Vagina (tissue), 2 donors: ENCODE measurements at places on chromosomes 3 and 15. TPM values are rescaled to one million over a fixed set of nuclear protein-coding genes. Genes with fewer than 3 reads are reported as not detected.

Gene NCEH1
- 7.4 TPM for total RNA-seq

Gene DUOXA2
- total RNA-seq, result 1.5 TPM

Gene GPR149
- not detected for total RNA-seq

Gene CLSTN2
- total RNA-seq, result 16.0 TPM

Gene BUB1B
- 5.6 TPM for total RNA-seq

Gene OIP5
- total RNA-seq, result not detected

Gene ADAMTS17
- 16.0 TPM for total RNA-seq

Gene GOLGA8G
- not detected for total RNA-seq
